ENCODE measurements at places on chromosomes 16 and 17.
A peak's percentile ranks its signal among the peaks of the same experiment; 100 is the strongest.

DNA sequence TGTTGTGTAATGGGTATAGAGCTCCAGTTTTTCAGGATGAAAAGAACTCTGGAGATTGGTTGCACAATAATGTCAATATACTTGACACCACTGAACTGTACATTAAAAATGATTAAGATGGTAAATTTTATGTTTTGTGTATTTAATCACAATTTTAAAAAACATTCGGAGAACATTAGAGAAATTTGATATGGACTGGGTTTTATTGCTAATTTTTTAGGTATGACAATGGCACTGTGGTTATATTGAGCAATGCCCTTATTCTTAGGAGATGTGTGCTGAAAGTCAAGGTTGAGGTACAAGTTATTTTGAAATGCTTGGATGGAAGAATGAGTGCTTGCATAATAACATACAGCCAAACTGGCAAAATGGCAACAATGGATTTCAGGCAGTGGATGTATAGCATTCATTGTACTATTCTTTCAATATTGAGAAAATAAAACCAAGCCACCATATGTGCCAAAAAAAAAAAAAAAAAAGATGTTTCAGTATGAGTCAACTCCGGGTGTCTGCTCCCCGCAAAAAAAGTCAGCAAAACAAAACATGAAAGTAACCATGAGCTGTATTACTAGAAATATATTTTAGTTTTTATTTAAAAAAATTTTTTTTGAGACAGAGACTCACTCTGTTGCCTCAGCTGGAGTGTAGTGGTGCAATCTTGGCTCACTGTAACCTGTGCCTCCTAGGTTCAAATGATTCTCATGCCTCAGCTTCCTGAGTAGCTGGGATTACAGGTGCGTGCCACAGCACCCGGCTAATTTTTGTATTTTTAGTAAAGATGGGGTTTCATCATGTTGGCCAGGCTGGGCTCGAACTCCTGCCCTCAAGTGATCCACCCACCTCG lies 19.8 kb downstream of the HOXB1 start:
- DNase-seq: peak; percentile 14

GRCh38 chr16:72879846-72880245 lies 168.1 kb downstream of the ZFHX3 start:
- DNase-seq: no peak

- no peak for DNase-seq
Measured at GRCh38 chr17:71580220-71580619, 540.6 kb upstream of the SOX9 start.

DNA sequence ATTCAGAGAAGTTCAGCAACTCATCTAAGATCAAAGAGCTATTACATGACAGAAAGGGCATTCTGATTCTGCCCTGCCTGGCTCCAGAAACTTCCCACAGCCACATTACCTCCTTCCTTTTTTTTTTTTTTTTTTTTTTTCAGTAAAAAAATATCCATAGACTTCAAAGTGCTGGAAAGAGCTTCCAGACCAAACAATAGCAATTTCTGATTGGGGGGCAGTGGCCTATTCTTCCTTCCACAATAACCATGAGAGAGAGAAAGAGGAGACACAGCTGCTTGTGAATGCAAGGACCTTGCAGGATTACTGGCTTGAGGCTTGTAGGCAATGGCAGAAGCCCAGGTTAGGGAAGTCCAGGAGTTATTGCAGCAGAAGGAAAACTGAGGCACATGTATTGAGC lies 151.0 kb upstream of the TOX3 start:
- no peak for DNase-seq

DNA sequence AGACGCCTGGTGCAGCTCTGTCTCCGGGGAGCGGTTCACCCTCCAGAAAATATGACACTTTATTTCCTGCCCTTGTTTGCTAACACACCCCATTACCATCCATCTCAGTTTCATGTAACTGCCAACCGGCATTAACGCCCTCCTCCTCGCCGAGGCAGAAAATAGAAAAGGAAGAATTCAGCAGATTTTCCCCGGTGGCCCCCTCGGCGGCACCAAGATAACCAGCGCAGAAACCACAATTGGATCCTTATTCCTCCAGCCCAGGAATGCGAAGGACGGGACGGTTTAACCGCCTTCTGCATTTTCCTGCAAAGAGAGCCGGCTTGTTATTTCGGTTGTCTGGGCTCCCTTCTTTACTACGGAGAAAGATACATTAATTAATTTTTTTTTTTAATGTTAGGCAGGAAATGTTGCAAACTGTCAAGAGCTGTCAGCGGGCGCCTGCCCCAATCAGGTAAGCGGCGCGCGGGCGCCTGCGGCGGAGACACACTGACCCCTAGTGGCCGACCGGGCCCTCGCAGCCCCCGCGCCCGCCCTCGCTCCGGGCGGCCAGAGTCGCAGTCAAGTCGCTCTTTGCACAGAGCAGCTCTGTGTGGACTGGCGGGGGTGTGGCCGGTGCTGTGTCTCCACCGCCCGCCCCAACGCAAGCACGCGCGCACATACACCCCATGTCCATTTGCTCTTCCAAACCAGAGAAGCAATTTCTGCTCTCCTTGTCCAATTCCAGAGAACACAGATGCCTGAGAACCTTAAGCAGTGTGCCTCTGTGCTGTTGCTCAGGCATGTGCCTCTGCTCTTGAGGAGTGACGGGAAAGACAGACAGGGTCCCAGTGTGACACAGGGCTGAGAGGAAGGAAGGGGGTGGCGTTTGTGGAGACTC lies 53.6 kb downstream of the C17orf67 start:
- peak; percentile 85 for DNase-seq

- DNase-seq: no peak
Measured at GRCh38 chr16:3274490-3274889, 8.8 kb upstream of the ZNF263 start.

- no peak for DNase-seq
Measured at GRCh38 chr16:79097166-79097565, 503.4 kb downstream of the MAF start.

- DNase-seq: no peak
Measured at GRCh38 chr16:48912360-48912759, 302.4 kb upstream of the N4BP1 start.

DNA sequence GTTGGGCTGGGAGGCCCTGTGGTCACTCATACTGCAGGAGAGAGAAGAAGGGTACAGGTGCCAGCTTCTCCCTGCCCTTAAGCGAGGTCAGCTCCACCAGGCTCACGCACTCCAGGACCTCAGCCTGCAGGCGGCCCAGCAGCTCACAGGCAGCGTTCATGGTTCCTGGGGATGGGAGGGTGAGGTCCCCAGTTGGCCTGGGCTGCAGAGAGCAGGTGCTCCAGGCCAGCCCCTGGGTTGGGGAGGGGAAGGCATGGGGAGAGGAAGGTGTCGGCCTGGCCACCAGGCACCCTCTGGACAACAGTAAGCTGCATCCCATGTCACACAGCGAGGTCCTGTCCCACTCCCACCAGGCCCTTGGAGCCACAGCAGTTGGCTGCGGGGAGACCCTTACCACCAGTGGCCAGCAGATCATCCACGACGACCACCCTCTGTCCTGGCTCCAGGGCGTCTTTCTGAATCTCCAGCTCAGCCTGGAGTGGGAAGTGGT lies 2.0 kb downstream of the APRT start:
- DNase-seq: no peak

All from stimulated activated CD4-positive, alpha-beta T cell treated with anti-CD3 and anti-CD28 coated beads, Interleukin-4, amount 100 ng/mL, for 1 hour (primary cell).